ENCODE measurements at places on chromosomes 12 and 14.
A peak's percentile ranks its signal among the peaks of the same experiment; 100 is the strongest.

DNA sequence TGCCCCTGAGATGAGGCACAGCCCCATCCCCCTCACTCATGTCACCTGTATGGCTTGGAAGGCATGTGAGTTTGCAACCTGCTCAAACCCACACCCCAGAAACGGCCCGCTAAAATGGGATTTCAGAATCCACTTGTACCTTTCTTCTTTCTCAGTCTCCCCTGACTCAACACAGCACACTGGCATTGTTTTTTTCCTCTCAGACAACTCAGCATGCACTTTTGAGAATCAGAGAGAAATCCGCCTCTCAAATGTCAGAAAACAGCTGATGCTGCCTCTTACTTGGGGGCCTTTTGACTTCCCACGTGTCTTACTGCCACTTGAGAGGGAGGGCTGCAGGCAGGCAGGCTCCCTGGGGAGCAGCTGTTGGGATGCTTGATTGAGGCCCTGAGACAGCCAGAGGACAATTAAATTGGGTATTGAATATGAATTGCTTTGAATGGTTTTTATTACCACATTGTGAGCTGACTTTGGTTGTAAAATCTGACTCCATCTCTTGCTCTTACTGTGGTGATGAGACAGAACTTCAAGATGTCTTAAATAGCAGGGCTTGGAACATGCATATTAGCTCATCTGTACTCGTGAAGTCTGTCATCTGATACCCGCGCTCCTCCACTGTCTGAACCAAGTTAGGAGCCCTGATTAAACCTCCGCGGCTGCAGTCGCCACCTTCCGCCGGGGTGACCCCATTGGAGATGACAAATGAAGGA lies 96.6 kb downstream of the APAF1 start:
- DNase-seq, result peak; percentile 19

- no peak for DNase-seq
Measured at GRCh38 chr14:54350203-54350602, 46.6 kb upstream of the CDKN3 start.

DNA sequence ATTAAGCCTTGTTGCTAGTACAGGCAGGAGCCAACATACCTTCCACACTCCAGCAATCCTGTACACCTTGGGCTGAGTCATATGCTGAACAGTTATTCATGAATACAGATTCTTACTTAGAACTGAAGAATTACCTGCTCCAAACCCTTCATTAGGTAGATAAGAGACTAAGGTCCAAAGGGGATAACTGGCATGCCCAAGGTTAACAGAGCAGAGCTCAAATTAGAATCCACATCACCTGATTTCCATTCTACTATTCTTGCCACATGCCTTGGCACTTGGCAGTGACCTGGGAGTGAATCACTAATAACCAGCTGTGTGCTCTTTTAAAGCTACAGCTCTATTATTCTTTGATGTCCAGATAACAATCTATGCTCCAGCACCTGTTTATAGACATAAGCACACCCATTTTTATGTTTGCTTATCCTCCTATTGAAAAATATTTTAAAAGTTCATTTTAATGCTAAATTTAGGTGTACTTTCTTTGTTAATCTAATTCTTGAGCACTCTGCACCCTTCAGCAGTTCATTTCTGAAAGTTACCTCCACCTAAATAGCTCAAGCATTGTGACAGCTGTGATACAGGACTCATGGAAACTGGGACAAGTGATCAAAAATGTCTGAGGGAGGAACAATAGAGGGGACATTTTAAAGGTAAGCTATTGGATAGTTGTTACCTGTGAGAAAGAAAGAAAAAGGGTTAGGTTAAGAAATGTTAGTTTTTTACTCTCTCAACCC lies 19.4 kb downstream of the LPCAT3 start:
- no peak for DNase-seq

GRCh38 chr14:89598548-89599186 lies 181.6 kb upstream of the FOXN3 start:
- DNase-seq, result peak; percentile 28

DNA sequence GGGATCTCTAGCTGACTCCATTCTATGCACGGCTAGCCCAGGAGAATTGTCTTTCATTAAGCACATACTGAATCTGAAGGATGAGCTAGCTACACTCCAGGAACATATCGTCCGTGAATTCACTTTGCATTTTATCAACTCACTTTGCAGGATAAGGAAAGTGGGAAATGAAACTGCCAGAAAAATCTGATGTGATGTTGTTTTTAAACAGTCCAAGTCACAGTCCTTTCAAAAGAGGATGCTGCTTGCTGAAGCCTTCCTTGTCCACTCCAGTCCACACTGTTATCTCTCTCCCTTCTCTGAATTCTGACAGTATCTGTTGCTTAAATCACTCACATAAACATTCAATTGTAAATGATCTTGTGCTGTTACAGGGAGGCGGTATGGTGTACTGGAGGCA lies 12.7 kb upstream of the TMCC3 start:
- DNase-seq, result no peak

DNA sequence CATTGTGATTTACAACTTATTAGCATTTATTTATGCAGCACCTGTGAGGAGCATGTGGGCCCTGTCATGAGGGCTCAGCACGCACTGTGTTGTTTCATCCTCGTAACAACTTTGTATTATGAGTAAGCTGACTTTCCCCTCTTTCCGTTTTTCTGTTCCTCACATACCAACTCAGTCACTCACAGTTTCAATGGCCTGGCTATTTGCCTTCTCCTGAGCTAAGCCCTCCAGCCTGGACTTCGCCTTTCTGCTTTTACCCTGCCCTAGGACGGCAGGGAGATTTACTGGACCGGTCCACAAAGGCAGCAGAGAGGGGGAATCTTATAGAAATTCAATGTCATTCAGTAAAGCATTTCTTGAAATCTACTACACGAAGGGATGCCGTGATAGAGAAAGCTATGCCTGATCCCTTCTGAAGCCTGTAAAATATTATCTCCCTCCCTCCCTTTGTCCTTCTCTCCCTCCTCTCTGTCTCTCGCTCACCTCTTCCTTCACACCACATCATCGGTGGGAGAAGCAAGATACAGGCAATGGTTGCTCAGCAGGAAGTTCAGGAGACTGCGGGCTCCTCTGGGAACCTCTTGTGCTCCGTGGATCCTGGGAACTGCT lies 219.2 kb upstream of the TBX3 start:
- DNase-seq, result peak; percentile 92

DNA sequence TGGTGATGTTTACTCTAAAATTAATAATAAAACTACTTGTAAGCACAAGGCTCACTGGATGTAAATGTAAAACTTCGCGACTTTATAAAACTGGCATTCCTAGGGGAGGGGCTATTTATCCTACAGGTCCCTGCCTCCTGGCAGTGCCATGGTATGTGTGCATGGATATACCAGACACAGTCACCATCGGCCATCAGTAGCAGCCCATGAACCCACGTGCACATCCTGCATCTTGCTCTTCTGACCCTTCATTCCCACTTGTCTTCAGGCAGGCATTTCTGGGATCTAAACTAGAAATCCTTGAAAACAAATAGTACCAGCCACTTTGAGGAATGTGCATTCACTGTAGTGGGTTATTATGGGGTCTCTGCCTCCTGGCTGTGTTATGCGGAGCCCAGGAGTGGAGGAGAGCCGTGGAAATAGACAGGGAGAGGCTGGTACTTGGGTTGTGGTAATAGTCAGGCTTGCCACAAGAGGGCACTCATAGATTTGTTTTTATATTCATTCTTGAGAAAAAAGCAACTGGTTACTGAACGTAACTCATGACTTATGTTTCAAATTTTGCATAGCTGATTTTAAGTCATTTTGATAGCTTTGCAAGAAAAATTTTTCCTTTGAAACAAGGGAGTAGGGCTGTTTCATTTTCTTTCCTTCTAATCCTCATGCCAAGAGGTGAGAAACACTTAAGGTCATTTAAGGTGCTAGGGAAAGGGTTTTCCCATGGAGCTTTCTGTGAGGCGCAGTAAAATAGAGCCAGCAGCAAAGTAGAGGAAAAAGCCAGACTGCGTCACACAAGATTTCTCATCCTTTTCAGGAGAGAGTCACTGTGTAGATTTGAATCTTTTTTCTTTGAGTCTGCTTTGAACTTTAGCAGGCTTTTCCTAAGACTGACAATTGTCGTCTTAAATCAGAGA lies 17.4 kb upstream of the GALNT16 start:
- DNase-seq, result peak; percentile 75

GRCh38 chr12:65885716-65886115 lies 61.4 kb downstream of the HMGA2 start:
- DNase-seq, result no peak

DNA sequence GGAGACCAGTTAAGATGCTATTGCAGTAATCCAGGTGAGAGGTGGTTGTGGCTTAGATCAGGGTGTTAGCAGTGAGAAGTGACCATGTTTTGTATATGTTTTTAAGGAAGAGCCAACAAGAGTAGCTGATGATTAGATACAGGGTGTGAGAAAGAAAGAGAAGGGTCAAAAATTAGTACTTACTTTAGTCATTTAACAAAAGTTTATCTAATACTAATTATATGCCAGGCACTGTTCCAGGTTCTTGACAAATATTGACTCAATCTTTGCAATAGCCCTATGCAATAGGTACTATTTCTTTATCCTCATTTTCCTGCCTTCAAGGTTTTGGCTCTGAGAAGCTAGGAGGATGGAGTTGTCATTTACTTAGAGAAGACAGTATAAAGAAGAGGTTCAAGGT lies 70.2 kb downstream of the SSPN start:
- no peak for DNase-seq

DNA sequence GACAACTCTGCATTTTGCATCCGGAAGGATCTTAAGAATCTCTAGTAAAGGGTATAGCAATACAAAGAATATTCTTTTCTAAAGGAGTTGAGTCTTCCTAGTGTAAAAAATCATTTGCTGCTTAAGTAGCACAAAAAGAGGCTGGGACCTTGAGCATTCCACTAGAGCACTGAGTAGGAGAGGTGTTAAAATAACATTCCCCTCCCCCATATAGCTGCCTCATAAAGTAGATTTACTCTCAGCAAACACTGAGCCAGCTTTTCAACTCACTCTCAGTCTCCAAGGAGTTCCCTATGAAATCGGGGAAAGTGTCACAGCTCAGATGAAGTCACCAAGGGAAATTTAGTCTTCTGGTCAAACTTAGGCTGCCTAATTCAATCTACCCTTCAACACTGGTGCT lies 592.7 kb downstream of the ETNK1 start:
- DNase-seq, result no peak

DNA sequence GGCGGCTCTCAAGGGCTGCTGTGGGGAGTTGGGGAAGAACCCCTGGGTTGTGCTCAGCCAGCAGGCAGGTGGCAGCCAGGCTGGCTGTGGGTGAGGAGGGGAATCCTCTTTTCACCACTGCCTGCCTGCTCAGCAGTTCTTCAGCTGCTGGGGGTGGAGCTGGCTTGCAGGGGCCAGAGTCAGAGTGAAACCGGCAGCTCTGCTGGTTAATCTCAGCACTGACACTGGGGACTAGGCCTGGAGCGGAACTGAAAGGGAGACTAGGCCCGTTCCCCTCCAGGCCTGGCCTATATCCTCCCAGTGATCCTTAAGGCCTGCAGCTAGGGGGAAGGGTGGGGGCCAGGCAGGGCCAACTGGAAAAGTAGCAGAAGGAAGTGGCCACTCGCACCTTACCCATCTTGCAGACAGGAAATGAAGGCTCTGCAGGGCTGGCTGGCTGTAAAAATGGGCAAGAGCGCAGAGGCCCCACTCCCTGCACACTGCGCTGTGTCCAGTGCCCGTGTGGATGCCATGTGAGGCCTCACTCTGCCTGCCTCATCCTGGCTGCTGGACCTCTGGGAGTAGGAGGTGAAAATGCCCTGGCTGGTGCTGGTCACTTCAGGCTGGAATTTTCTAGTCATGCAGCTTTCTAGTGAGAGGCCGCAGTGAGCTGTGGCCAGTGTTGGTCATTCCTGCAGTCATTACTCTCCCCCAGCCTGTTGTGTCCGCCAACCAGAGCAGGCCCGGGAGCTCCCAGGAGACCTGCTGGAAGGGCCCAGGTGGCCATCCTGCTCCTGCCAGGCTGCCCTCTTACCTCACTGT lies 39.4 kb downstream of the SH2B3 start:
- DNase-seq, result peak; percentile 26

DNA sequence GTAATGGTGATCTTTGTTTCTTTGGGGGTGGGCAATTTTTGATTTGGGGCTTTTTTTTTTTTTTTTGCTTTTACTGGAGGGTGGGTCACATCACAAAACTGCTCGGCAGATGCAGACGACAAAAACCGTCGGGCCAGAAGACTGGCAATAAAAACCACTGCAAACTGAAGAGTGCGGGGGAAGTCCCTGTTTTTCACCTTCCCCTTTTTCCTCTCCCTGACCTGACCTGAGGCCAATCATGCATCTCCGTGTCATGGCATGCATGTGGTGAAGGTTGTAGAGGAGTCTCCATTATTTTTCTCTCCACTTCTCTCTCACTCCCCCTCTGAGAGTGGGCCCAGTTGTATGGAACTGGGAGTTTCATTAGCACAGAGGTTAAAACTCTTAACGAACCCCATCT lies 57.5 kb downstream of the AP5M1 start:
- no peak for DNase-seq

- DNase-seq, result peak; percentile 12
Measured at GRCh38 chr12:116818341-116818856, 62.8 kb downstream of the HRK start.

DNA sequence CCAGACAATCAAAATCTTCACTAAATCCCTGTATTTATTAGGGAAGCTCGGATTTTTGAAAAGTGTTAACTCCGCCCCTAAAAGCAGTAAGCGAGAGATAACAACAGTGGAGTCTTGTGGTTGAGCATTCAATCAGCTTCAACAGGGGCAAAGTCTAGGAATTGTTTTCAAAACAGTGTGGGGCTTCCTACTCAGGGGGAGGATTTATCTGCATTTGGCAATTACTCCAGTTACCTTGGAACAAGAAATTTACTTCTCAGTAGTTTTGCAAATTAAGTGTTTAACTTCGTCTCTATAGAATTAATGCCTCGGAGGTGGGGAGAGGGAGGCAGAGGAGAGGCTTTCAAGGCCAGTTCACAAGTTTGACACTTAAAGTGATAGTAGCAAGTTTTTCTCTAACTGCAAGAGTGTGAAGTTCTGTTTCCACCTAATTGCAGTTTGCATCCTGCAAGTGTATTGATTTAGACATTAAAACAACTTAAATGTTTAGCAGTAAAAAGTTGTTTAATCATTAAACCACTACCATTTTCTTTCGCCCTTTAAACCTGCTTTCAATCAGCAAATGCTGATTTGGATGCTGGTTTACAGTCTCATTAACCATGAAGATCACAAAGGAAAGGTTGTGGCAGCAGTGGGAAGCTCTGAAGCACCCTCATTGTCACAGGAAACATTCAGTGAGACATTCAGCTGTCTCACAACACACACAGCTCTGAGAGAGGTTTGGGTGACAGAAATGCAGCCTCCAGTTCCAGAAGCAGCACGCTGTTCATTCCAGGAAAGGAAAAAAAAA lies 102.0 kb downstream of the HMGA2 start:
- DNase-seq, result no peak

GRCh38 chr14:65348137-65348536 lies 64.4 kb upstream of the FUT8 start:
- DNase-seq, result no peak

- DNase-seq, result no peak
Measured at GRCh38 chr12:26874501-26875296, 41.7 kb upstream of the ITPR2 start.

GRCh38 chr14:30600922-30601918 lies 20.9 kb upstream of the SCFD1 start:
- DNase-seq, result no peak
